ENCODE measurements at places on chromosomes 7 and 10.

DNA sequence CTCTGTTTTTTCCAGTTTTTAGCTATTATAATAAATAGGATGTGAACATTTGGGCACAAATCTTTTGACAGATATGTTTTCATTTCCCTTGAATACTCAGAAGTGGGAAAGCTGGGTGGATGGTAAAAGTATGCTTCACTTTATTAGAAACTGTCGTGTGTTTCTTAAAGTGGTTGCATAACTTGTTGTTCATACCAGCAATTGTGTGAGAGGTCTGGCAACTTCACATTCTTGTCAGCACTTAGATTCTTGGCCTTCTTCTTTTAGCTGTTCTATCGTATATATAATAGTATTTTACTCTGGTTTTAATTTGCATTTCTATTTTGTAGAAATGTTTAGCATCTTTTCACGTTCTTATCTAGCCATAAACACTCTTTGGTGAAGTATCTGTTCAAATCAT is 894.4 kb downstream of the KCNMA1 start:
- DNase-seq: no peak

DNA sequence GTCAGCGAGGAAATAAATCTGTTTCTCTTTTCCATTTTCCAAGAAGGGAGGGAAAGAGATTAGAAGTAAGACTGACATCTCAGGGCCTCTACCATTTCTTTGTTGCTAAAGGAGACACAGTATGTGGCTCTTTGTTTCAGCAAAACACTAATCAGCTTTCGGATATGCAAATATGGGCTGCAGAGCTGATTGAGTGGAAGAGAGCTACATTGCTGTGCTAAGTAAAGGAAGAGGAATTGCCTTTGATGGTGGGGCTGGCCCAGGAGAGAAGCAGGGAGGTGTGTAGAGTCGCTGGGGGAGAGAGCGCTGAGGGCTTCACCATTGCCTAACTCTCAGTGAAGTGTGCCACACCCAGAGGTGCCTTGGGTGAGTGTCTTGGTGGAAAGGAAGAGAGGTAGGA is 284.8 kb downstream of the SDK1 start:
- DNase-seq: no peak

GRCh38 chr10:17427666-17428350 is 26.6 kb downstream of the ST8SIA6 start:
- DNase-seq: no peak

- no peak for DNase-seq
Measured at GRCh38 chr10:133618851-133619250, 7.7 kb downstream of the FRG2B start.

DNA sequence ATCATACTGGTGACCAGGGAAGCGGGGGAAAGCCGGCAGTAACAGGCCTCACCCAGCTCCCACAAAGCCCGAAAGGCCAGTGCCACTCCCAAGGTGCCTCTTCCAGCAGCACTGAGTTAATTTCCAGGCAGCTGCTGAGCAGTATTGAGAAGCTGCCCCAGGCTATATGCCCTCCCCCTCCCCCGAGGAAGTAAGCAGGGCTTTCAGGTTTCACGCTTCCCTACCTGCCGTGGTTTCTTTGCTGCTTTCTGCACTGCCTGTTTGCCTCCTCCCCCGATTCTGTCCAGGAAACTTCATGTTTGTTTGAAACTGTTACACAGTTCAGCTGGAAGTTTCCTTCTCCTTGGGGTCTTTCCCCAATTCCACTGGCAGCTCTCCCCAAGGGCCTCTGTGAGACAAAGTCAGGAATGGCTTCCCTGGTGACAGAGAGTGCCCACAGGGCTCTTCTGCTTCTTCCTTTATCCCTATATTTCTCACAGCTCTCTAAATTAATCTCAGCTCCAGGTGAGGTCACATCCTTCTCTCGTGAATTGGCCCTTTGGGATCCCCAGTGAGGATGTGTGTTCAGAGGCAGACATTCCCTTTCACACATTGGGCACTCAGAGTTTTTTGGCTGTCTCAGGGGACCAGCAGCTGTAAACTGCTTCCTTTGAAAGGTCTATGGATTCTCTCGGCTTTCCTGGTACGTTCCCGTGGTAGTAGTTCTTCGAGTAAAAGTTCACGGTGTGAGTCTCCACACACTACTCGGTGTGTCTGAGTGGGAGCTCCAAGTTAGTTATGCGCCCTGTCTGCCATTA is 19.4 kb downstream of the C1GALT1 start:
- no peak for DNase-seq

DNA sequence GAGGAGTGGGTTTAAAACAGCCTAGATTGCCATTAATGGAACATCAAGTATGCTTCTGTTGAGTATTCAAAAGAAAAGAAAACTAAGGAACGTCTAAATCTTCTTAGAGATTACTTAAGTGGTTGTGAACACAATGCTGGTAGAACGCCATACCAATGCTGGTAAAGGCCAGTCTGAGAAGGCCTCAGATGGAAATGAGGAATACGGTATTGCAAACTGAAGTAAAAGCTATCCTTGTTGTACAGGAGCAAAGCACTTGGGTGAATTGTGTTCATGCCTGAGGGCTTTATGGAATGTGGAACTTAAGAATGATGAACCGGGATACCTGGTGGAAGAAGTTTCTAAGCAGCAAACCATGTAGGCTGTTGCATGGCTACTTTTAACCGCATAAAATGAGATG is 208.0 kb downstream of the KCND2 start:
- DNase-seq: no peak

DNA sequence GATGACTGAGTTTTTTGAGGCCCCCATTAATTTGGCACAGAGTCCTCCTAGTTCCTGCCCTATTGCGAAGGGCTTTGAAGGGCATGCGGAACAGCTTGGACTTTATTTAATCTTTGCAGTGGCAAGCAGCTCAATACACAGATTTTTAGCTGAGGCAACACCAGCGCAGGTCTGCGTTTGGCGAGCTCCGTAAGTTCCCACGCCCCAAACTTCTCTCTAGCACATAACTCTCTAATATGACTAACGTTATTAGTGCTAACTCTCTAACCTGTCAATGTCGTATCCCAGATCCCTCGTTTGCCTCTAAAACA is 366 bp upstream of the TAF3 start:
- no peak for DNase-seq

DNA sequence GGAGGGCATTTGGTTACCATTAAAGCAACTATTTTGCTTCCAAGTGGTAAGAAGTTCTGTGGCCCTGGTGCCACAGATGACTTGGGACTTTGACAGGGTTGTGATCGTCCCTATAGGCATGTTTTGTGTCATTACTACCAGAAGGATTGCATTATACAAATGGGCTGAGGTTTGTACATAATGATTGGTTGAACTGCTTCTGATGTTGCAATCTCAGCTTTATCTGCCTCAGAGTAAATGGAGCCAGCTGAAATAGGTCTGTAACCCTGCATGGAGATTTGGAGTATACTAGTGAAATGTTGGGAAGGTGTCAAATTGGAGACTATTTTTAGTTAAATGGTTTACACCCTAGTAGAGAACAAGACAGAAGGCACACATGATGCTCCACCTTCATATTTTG is 46.1 kb upstream of the SEPTIN7 start:
- no peak for DNase-seq

- DNase-seq: no peak
Measured at GRCh38 chr7:110454713-110455112, 636.2 kb upstream of the LRRN3 start.

DNA sequence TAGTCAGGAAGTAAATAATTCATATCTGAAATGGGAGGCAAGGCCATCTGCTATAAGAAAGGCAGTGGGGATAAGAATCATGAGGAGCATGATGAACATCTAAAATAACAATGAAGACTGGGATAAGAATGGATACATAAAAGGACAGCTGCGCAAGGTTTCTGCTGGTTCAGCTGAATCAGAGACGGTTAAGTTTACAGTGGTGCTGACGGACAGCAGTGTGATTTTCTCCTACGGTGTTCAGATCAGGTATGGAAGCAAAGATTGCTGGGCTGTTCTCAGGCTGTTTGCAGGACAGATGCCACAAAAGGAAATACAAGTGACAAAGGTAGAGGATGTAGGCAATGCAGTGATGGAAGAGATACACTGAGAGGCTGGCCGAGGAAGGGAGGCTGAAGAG is 8.4 kb downstream of the CYCS start:
- no peak for DNase-seq

DNA sequence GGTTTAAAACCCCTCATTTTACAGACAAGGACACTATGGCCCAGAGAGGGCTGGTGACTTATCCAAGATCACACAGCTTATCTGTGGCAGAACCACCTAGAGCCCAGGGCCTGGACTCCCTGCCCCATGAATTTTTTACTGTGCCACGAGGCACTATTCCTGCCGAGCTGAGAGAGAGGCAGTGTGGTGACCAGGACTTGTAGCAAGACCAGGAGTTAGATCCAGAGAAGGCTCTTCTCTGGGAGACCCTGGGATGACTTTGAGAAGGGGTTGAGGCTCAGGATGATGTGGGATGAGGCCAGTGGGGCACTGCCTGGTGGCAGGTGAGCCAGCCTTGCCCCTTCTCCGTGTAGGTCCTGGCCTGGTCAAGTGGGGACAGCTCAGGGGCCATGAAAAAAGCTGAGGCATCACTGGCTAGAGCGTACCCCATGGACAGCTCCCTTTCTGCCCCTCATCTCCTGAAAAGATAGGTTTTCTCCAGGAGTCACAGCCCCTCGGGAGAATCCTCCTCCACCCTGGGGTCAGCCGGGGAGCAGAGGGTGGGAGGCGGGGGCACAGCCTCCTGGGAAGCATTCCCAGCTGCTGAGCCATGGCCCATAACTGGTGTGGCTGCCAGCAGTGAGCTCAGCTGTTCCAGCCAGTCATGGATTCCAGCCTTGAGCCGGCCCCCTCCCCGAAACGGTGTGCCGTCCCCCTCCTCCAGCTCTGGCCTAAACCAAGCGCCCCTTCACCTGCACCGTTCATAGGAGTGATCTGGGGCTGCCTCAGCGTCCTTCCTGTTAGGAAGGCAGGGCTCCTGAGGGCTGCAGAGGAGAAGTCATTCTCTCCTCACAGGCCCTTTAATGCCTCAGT is 5.8 kb downstream of the FLNC start:
- peak; percentile 59 for DNase-seq

DNA sequence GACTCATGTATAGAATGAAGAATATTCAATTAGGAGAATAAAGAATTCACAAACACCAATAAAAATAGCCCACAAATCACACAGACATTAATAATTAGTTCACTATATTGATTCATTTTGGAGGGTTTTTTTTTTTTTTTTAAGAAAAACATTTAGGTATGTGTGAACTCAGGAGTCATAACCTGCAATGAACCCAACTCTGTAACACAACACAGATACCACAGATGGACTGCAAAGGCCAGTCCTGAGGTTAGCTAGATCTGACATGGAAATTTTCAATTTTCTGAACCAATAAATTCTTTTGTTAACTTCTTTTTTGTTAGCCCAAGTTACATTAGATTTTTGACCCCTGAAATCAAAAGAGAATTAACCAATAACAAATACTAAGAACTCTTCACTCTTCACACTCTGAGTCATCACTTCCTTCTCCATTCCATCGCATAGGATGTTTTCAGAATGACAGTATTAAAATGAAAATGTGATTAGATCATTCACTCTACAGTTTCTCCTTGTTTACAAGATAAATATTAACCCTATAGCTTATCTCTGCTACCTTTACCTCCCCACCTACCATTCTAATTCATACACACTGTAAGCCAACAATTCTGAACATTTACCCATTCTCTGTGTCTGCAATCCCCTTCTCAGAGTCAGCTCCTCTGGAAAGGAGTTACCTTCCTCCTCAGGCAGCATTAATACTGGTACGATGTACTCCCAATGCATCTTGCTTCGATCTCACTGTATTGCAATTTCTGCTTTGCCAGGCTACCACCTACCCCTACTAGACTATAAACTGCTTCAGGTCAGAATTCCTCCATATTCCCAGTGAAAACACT is 141.5 kb downstream of the LRRN3 start:
- no peak for DNase-seq

GRCh38 chr7:41977151-41977651 is 259.8 kb downstream of the GLI3 start:
- DNase-seq: no peak
